ENCODE measurements at places on chromosomes 5 and 9.

GRCh38 chr9:116686693-116687073 lies 422 bp upstream of the TRIM32 start:
- DNase-seq = no peak

DNA sequence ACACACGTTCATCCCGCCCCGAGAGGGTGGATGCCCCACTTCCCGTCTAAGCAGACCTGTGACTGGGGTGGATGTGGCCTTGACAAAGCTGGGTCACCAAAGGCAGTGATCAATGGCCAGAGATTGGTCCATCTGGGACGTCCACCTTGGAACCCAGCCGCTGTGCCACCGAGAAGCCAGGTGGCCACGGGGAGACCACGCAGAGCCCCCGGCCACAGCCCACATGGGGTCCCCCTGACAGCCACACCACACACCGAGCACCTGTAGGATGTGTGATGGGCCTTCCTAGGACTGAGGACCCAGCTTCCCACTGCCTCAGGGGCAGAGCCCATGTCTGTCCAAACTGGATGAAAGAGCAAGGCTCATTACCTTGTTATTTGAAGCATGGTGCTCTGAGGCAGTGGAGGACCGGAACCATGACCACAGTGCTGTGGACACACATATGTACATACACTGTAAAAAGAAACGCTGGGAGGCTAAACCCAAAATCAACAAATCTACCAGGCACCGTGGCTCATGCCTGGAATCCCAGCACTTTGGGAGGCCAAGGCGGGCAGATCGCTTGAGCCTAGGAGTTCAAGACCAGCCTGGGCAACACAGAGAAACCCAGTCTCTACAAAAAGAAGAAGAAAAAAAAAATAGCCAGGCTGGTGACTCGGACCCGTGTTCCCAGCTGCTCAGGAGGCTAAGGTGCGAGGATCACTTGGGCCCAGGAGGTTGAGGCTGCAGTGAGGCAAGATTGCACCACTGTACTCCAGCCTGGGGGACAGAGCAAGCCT lies 50.1 kb downstream of the MRPL36 start:
- DNase-seq = no peak

DNA sequence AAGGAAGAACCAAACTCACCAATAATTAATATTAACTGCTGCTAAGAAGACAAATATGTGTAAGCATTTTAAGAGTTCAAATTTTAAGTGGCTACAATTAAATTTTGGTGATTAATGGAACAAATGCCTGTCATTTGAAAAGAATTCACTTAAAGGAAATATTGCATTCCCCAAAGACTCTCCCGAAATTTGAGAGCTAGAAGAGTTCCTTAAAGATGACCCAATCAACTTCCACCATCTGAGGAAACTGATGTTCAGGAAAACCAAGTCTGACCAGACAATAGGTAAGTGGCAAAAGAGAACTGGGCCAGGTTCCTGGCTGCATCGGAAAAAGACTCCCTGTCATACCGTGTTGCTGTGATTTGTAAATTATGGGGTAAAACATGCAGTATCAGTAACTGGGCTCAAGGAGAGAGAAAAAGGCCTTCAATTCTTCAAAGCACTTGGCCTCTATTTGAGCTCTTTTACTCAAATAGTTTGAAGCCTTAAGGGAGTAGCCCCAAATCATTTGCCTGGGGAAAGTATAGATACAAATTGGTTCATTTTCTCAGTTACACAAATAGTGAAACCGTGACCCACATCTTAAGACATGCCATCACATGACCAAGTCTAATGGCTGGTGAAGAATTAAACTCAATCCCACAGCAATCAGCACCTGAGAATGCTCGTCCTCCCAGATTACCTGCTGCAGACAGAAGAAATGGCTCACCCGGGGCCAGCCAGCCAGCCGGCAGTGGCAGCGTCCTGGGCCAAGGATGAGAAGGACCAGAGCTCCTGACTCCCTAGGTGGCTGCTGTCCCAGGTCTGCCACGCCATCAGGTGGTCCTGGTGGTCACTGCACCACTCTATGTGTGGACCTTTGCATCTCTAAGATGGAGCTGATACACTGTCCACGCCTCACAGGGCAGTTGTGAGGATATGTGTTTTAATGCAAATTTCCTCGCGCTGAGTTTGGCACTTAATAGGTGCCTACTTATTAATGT lies 162.9 kb downstream of the TTLL11 start:
- no peak for DNase-seq

GRCh38 chr9:98248737-98249474 lies 6.5 kb downstream of the TBC1D2 start:
- no peak for DNase-seq

DNA sequence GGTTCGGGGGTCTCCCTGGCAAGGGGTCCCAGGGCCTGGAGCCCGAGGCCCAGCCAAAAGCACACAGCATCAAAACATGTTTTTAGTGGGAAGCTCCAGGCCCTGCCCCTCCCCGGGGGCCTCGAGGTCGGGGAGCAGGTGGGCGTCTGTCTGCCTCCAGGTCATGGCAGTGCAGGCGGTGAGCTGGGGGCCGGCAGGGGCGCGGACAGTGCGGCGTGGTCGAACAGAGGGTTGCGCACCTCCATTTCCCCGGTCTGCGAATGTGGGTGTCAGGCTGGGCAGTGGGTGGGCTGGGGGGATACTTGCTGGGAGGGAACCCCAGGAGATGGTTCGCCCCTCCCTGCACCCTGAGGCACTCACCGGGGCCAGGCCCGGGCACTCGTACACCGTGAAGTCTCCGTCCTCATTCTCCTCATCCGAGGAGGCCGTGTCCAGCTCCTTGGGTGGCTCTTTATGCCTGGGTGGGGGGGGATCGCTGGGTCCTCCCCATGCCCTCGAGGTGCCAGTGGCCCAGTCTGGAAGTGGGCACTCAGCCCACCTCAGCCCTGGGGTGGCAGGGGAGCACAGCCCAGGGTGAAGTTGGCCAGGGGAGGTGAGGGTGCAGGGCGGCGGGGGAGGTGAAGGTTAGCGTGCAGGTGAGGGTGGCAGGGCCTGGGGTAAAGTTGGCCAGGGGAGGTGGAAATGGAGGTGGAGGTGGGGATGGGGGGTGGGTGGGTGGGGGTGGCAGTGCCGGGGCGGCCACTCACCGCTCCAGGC lies 6.2 kb downstream of the NPDC1 start:
- DNase-seq = no peak

GRCh38 chr5:42629284-42629683 lies 127.3 kb upstream of the CCDC152 start:
- DNase-seq = no peak

DNA sequence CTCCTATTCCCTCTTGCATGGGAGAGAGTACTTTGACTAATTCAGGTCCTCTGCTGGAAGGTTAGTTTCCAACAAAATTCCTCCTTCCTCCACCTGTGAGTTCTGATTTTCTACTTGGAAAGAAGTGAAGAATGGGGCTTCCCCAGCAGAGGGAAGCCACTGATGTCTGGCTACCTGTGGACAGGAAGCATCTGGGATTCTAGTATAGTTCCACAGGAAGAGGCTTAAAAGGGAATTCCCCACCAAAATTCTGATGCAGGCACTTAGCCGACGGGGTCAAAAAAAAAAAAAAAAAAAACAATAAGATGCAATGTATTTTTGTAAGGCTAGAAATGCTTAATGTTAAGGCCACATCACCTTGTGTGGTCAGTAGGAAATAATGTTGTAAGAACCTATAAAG lies 33.4 kb downstream of the PCDHGC5 start:
- DNase-seq = no peak

GRCh38 chr5:138696501-138696900 lies 56.7 kb upstream of the CTNNA1 start:
- no peak for DNase-seq

DNA sequence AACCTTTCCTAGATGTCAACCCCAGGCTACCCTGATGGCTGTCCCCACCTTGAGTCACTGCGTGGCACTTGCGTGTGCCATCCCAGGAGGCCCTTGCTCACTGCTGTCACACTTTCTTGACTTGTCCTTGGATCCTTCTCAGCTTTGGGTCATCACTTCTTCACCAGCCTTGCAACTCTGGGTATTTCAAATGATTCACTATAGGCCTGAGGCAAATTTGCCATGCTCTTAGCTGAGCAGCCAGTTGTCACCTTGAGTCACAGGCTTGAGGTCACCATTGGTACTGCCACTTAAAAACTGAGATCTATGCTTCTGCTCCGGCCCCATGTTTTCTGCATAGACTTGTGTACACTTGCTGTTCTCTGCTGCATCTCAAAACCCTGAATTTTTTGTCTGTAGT lies 84.7 kb downstream of the BASP1 start:
- DNase-seq = no peak

GRCh38 chr5:1545805-1546355 lies 22.1 kb upstream of the LPCAT1 start:
- DNase-seq = no peak

Data from C1 segment of cervical spinal cord (tissue), 14 donors.